ENCODE measurements at places on chromosomes 4 and X. TPM values are rescaled to one million over a fixed set of nuclear protein-coding genes. Genes with fewer than 3 reads are reported as not detected.

GRCh38 chr4:623914-624566 is 1.3 kb upstream of the PDE6B start:
- no peaks in the 10 kb centered on the region for H3K36me3 ChIP-seq
- H3K4me3 ChIP-seq, result no peak overlapping the region
- no peaks in the 10 kb centered on the region for H3K4me1 ChIP-seq
- DNase-seq, result no peak

ZBED1 gene
- 29.8 TPM for total RNA-seq

GRCh38 chrX:116306218-116306617 is 130.2 kb upstream of the SLC6A14 start:
- no peaks in the 10 kb centered on the region for H3K4me1 ChIP-seq
- H3K27ac ChIP-seq, result no peak overlapping the region
- no peaks in the 10 kb centered on the region for H3K36me3 ChIP-seq
- H3K4me3 ChIP-seq, result no peak overlapping the region

IGSF1 gene
- 0.76 TPM for total RNA-seq

DNA sequence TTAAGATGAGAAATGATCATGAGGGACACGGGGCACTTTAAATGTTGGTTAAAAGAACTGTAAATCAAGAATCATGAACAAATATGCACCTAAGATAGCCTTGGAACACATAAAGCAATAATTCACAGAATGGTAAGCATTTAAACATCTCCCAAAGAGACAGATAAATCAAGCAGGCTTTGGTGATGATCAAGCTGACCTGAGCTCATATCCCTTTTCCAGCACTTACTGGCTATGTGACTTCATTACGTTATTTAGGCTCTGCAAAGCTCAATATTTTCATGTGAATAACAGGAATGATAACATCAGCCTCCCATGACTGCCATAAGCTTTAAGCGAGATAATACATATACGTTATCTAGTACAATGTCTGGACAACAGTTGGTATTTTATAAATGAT is 54.9 kb downstream of the CHRNA9 start:
- H3K4me3 ChIP-seq, result no peak overlapping the region
- no peak for DNase-seq
- peaks cover 24% of the 10 kb centered on the region for H3K4me1 ChIP-seq
- no peaks in the 10 kb centered on the region for H3K27me3 ChIP-seq
- no peaks in the 10 kb centered on the region for H3K36me3 ChIP-seq

SUPT20HL2 gene
- not detected for total RNA-seq

GRCh38 chr4:119946359-119946758 is 120.3 kb downstream of the MAD2L1 start:
- H3K27me3 ChIP-seq, result no peaks in the 10 kb centered on the region
- no peak overlapping the region for H3K27ac ChIP-seq
- H3K36me3 ChIP-seq, result no peaks in the 10 kb centered on the region
- H3K4me1 ChIP-seq, result no peaks in the 10 kb centered on the region
- no peak overlapping the region for H3K4me3 ChIP-seq

SOD3 gene
- 10.7 TPM for total RNA-seq

DNA sequence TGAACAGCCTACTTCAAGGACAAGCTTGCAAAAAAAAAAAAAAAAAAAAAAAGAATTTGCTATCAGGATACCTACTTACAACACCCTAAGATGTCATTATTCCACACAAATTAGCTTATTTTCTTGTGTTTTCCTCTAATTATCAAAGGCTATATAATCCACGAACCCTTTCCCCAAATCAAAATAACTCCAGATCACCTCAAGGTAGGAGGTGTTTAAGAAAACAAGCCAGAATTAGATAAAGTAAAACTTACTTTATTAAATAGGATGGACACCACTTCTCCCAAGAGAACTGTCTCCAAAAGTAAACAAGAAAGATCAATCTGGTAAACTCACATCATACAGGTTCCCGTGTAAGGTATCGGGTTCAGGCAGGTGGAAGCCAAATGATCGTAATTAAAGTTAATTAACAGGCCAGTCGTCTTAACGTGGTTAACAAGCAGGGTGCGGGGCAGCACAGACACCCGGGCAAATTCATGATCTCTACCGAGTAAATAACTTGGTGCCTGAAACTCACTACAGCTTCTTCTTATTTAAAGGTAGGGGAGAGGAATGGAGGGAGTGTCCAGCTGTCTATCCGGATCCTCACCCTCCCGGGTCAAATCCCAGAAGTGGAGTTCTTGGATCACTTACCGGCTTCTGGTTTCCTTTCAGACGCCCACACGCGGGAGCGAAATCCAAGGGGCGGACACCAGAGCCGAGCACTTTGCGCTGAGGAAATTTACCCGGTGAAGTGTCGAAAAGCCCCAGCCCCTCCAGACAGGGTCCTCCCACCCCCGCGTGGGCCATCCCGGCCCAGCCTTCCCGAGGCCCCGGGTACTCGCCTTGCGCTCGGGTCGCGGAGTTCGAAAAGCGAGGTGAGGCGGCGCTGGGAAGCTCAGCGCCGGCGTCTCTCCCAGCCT is 708 bp downstream of the ARAP2 start:
- peak; percentile 4 for DNase-seq
- H3K4me1 ChIP-seq, result peaks cover 4% of the 10 kb centered on the region
- H3K4me3 ChIP-seq, result peak overlapping the region; percentile 97
- H3K36me3 ChIP-seq, result no peaks in the 10 kb centered on the region
- H3K27ac ChIP-seq, result peak overlapping the region; percentile 98

PRRG1 gene
- 7.2 TPM for total RNA-seq

GLOD5 gene
- total RNA-seq, result not detected

GLRA2 gene
- total RNA-seq, result not detected

DNA sequence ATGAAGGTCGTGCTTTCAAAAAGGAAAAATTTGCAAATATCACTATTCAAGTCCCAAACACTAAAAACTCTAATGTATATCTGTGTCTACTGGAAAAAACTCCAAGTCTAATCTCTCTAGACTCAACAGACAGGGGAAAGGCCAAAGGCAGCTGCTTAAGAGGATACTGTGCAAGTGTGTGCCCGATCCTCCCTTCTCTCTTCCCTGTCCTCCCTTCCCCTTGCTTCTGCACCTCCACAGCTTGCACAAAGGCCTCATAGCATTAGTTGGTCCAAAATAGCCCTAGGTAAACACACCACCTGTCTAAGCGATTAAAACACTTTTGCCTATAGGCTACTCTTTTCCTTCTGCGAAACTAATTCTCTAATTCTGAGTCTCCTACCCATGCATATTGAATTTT is 10.6 kb downstream of the C4orf54 start:
- H3K4me3 ChIP-seq, result no peak overlapping the region
- H3K27ac ChIP-seq, result no peak overlapping the region
- DNase-seq, result no peak
- no peaks in the 10 kb centered on the region for H3K27me3 ChIP-seq
- no peaks in the 10 kb centered on the region for H3K36me3 ChIP-seq

- H3K27ac ChIP-seq, result no peak overlapping the region
- no peak for DNase-seq
- H3K27me3 ChIP-seq, result no peaks in the 10 kb centered on the region
- H3K4me1 ChIP-seq, result no peaks in the 10 kb centered on the region
- no peaks in the 10 kb centered on the region for H3K36me3 ChIP-seq
These were observed 17.7 kb upstream of the SLC25A43 start for GRCh38 chrX:119381349-119381944.

TMEM271 gene
- total RNA-seq, result not detected

ZNF711 gene
- total RNA-seq, result 2.2 TPM

DNA sequence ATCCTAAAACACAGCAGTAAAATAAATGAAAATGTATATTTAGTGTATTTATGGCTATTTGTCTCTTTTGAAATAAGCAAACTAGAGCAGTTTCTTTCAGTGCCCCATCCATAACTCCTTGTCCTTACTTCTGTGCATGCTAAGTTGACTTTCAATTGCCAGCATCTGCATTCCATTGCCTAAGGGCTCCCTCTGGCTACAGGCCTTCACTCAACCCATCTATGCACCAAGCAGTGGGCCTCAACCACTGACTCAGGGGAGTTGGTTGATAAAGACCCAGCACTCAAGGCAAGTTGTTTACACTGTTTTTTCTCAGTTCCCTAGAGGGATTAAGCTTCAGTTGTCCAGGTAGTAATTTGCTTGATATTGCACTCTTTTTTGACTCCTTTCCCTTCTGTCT is 265.7 kb downstream of the IQCM start:
- no peak overlapping the region for H3K4me3 ChIP-seq
- H3K36me3 ChIP-seq, result no peaks in the 10 kb centered on the region
- no peaks in the 10 kb centered on the region for H3K27me3 ChIP-seq
- no peak overlapping the region for H3K27ac ChIP-seq
- no peaks in the 10 kb centered on the region for H3K4me1 ChIP-seq
- no peak for DNase-seq

- no peak overlapping the region for H3K4me3 ChIP-seq
- no peak overlapping the region for H3K27ac ChIP-seq
- H3K4me1 ChIP-seq, result peaks cover 44% of the 10 kb centered on the region
- no peaks in the 10 kb centered on the region for H3K27me3 ChIP-seq
These were observed 1.3 kb upstream of the MRFAP1L1 start for GRCh38 chr4:6710996-6711395.

GRCh38 chrX:15664487-15665444 is at the start of gene CLTRN:
Gene CLTRN (minus strand): TSS chrX:15664805. CDS start chrX:15664775, 30 bp downstream.
- no peak within 1 kb of the TSS for H3K4me3 ChIP-seq
- no peak for DNase-seq
- H3K27me3 ChIP-seq, result no peaks in the 10 kb centered on the region

DNA sequence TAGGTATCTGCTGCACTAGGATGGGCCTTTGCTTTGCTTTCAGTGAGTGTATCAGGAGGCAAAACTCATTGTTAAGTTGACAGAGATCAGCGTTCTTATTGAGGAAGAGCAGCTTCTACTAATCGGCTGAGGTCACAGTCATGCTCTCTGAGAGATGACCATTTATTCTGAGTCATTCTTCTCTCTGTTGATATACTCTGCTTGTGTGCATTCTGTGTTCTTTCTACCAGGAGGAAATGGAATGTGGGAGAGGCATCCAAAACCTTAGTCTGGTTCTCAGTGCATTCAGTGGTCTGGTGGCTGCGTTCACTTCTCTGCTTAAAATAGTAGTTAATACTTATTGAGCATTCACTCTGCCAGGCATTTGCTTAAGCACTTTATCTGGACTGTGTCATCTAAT is 66.2 kb downstream of the RRAGB start:
- DNase-seq, result no peak
- no peaks in the 10 kb centered on the region for H3K4me1 ChIP-seq
- no peaks in the 10 kb centered on the region for H3K27me3 ChIP-seq
- H3K27ac ChIP-seq, result no peak overlapping the region
- H3K4me3 ChIP-seq, result no peak overlapping the region
- no peaks in the 10 kb centered on the region for H3K36me3 ChIP-seq

GRCh38 chr4:146165840-146166239 is 9.7 kb upstream of the LSM6 start:
- no peak overlapping the region for H3K27ac ChIP-seq
- no peaks in the 10 kb centered on the region for H3K27me3 ChIP-seq
- no peaks in the 10 kb centered on the region for H3K36me3 ChIP-seq
- H3K4me3 ChIP-seq, result no peak overlapping the region
- H3K4me1 ChIP-seq, result no peaks in the 10 kb centered on the region

CNKSR2 gene
- not detected for total RNA-seq

- no peaks in the 10 kb centered on the region for H3K4me1 ChIP-seq
- H3K27ac ChIP-seq, result no peak overlapping the region
- no peak for DNase-seq
- H3K36me3 ChIP-seq, result no peaks in the 10 kb centered on the region
These were observed 39.0 kb downstream of the FRMD7 start for GRCh38 chrX:132088864-132089263.

DNA sequence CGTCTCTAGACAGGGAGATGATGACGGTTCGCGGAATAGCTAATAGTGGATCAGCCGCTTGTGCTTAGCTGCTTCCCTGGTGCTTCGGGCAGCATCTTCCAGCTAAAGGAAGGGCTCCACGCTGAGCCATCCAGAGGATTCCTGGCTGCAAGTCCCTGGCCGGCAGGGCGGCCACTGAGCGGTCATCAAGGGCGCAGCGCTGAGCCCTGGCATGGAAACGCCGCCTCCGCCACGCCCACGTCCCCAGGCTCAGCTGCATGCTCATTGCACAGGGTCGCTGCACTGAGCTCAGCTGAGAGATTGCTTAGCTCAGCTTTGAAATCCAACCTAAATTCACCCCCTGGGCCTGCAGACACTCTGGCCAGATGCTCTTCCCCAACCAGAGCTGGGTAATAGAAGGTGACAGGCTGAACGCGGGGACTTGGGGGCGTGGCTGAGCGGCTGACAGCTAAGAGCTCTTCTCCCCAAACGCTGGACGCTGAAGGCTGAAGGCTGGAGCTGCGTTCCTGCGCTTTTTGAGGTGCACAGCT is 118.2 kb upstream of the KIT start:
- peaks cover 19% of the 10 kb centered on the region for H3K4me1 ChIP-seq
- no peak for DNase-seq
- H3K27ac ChIP-seq, result peak overlapping the region; percentile 12
- no peaks in the 10 kb centered on the region for H3K36me3 ChIP-seq
- H3K4me3 ChIP-seq, result peak overlapping the region; percentile 43

GRCh38 chr4:156870131-156870530 is 101.5 kb downstream of the PDGFC start:
- H3K4me1 ChIP-seq, result no peaks in the 10 kb centered on the region
- DNase-seq, result no peak
- H3K27ac ChIP-seq, result no peak overlapping the region
- H3K4me3 ChIP-seq, result no peak overlapping the region
- H3K36me3 ChIP-seq, result no peaks in the 10 kb centered on the region

SLC10A4 gene
- not detected for total RNA-seq

DNA sequence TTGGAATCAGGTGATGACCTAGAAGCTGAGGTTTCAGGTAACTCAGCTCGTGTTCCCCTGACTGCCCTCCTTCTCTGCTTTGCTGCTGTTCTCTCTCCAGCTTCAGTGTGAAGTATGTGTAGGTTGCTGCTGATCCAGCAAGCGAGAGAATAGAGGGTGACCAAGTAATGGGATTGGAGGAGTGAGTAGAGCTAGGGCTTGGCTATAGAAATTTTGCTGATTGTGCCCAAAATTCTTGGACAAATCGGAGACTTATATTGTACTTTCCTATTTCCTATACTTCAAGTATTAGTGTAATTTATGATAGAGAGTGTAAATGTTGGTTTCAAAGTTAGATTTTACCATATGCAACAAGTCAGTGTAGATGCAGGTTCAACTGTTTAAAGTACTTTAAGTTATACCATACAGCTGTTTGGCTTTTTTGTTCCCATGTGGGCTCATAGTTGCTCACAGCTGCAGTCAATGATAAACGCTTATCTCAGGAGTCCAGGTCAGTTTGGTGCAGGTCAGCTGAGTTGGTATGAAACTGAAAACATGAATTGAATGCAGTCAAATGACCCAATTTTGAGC is 48.0 kb downstream of the RAPGEF2 start:
- no peaks in the 10 kb centered on the region for H3K27me3 ChIP-seq
- no peak overlapping the region for H3K27ac ChIP-seq
- DNase-seq, result no peak
- peaks cover 16% of the 10 kb centered on the region for H3K4me1 ChIP-seq
- no peak overlapping the region for H3K4me3 ChIP-seq

INTS12 gene
- 24.0 TPM for total RNA-seq

GRCh38 chr4:94127707-94128328 is 79.8 kb upstream of the SMARCAD1 start:
- H3K4me3 ChIP-seq, result no peak overlapping the region
- H3K27me3 ChIP-seq, result no peaks in the 10 kb centered on the region
- DNase-seq, result no peak
- no peaks in the 10 kb centered on the region for H3K36me3 ChIP-seq
- no peaks in the 10 kb centered on the region for H3K4me1 ChIP-seq
